Activated T-cell treated with anti-CD3 and anti-CD28 coated beads, Interleukin-2, amount 50 U/mL, for 72 hours (primary cell): ENCODE measurements at places on chromosomes 5 and 9.

DNA sequence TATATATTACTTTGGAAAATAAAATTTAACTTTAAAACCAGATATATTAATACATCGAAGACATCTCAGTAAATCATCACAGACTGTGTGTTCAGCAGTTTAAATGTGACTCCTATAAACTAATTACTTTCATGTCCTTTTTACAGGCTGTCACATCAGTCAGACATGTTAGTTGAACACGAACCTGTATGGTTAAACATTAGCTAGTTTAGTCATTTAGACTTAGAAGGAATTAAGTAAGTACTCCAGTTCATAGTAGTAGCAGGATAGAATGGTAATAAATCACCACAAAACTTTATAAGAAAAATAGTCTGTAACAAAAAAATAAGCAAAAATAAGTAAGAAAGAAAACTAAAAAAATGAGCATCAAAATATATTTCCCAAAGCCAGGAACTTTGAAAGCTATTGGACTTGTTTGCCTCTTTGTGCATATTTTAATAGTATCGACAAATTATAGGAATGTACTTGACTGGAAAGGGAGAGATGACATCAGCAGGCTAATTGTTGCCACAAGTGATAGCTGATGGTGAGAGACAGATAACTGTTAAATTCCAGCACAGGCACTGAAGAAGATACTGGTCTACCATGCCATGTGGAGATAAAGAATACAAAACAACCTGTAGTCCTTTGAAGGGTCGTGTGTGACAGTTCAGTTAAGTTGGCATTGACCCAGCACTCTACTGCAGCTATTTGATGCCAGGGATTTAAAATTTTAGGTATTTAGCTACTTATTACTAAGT is 83.9 kb downstream of the RIC1 start:
- no peak for DNase-seq

DNA sequence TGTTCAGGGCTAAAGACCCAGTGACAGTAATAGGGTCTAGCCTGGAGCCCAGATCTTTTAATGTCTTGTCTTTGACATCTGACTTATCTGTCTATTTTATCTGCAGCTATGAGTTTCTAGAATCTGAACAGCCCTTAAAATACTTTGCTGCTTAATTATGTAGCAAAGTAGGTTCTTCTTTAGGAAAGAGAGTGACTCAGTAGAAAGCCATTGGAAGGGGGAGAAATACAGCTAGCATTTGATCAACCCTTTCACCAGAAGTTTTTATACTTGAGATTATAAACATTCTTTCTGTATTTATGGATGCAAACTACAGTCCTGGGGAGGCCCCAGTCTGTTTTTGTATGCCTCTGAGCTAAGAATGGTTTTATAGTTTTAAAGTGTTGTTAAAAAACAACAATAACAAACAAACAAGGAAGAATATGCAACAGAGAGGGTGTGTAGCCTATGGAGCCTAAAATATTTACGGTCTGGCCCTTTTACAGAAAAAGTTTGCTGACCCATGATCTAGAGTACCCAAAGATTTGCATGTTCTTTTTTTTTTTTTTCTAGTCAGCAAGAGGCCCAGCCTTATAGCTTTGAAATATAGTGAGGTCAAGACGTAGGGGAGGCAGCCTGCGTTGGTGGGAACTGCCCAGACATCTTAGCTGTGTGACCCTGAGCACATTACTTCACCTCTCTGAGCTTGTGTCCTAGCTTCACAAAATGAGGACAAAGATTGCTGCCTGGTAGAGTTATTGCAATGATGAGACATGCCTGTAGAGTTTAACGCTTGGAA is 9.7 kb downstream of the GSN start:
- DNase-seq: no peak

GRCh38 chr5:135813758-135814157 is 20.7 kb upstream of the SLC25A48 start:
- no peak for DNase-seq

DNA sequence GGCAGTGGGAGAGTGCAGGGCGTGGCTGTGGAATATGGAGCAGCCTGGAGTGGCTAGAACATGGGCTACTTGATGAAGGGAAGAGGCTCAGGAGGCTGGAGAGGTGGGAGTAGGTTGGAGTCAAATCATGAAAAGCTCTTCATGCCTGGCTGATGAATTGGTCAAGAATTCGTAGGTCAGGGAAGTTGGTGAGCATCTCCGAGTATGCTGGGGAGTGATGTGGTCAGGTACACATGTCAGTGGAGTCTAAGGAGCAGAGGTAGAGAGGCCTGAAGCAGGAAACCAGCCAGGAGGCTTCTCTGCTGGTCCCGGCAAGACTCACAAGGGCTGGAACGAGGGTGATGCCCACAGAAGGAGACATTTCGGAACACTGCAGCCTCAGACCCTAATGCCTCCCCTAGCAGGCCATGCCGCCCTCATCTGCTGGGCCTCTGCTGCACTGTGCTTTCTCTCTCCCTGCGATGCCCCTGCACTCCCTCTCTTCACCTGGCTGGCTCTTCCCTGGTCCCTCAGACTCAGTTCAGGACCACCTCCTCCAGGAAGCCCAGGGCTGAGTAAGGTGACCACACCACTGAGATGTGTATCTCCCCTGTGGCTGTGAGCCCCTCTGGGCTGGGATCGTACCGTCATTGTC is 33.6 kb downstream of the TMOD1 start:
- no peak for DNase-seq

- no peak for DNase-seq
Observed at GRCh38 chr9:125183561-125183960, 6.0 kb downstream of the PPP6C start.

- DNase-seq: no peak
Observed at GRCh38 chr5:172730222-172730621, 40.8 kb downstream of the DUSP1 start.
